Inflammatory macrophage (primary cell): ENCODE measurements at places on chromosomes 2 and 18.

GRCh38 chr2:182522405-182522896 lies 95.6 kb upstream of the PDE1A start:
- DNase-seq, result no peak

- no peak for DNase-seq
Measured at GRCh38 chr2:126436411-126436810, 219.5 kb upstream of the GYPC start.

DNA sequence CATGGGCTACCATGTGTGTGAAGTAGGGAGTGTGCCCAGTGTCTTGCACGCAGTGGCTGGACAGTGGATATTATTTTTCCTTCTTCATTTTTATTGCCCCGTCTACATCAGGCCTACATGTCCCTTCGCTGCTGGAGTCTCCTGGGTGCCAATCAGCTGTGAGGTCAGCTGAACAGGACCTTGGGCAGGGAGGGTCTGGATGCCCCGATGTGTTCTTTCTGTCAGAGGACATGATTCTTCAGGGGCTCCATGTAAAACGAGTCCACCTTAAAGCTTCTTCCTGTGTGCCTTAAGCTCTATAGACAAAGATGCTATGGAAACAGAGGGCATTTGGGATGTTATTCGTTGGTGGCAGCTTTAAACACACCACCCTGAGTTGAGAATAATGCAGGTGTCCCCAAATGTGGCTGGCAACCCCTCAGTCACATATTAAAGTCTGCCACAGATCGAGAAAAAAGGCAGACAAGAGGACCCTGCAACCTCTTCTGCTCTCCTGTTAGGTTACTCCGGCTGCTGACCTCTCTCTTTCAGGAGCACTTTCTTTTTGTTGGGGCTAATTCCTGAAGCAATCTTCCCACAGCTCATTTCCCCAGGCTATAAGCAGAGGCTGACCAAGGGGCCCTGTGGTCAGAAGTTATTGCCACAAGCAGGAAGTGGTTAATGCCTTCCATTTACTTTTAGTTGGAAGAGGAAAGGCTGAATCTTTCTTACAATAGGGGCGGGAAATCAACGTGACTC lies 20.0 kb downstream of the GREB1 start:
- peak; percentile 62 for DNase-seq

DNA sequence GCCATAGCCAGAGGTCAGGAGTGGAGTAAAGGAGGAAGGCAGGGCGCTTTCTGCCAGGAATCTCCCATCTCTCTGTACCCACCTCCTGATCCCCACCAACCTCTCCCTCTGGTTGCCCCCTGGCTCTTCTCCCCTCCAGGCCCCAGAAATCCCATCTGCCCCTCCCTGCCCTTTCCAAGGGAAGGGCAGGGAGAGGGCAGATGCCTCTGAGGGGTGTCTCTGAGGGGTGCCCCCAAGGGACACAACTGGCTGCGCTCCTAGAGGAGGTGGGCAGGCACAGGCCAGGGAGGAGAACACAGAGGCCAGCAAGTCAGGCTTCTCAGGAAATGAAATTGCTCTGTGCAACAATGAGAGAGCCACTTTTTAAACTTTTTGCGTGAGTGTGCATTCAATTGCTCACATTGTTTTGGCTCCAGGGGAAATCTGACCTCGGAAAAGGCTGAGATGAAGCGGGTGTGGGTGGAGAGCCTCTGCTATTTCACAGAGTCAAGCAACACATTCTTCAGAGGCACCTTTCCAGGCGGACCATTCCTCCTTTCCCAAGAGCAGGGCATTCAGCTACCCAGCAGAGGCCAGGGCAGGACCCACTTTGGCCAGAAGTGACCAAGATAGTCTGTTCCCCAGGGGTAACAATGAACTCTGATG lies 125.5 kb downstream of the SMAD7 start:
- DNase-seq, result no peak

GRCh38 chr2:16633621-16634430 lies 31.8 kb downstream of the CYRIA start:
- peak; percentile 77 for DNase-seq

- DNase-seq, result no peak
Measured at GRCh38 chr2:241214209-241214608, 25.7 kb downstream of the ANO7 start.

DNA sequence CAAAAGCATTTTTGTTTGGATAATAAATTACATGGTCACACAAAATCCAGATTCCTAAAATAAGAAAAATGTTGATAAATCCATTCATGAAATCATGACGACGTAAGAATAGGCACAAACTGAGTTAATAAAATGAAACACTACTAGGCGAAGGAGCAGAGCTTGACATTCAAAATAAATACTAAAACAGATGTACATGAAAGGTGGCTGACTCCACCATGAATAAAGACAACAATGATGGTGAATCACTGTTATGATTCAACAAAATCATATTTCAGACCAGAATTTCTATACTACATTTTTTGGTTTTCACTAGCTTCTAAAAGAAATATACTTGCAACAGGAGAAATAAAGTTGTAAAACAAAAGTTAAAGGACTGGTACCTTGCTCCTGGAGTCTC lies 122.0 kb upstream of the RNU4ATAC start:
- no peak for DNase-seq

DNA sequence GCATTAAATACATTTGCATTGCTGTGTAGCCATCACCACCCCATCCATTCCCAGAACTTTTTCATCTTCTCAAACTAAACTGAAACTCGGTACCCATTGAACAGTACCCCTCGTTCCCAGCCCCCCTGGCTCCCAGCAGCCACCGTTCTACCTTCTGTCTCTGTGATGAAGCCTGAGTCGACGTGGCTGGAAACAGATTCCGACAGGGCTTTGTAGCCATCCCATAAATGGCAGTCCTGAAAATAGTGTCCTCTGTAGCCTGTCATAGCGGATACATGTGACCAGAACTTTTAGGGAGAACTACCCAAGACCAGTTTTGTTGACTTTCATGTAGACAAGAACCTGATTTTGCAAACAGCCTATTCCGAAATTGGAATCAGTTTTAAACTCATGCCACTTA lies 59.1 kb downstream of the TSHZ1 start:
- no peak for DNase-seq

- DNase-seq, result no peak
Measured at GRCh38 chr2:67917332-67918054, 145.3 kb downstream of the C1D start.

DNA sequence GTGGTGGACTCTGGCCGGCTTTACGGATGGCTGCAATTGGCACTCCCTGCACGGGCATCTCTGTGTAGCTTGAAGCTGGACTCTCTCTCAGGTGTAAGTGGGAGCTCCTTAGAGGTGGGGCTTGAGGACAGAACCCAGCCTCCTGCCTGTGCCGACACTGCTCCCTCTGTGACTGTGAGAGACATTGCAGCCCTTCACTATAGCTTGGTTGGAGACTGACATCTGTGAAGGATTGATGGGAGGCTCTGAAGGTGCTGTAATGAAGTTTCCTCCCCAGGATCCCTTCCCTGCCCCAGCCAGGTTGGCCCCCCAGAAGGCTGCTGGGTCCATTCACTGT lies 166.7 kb downstream of the SH3RF3 start:
- DNase-seq, result no peak

DNA sequence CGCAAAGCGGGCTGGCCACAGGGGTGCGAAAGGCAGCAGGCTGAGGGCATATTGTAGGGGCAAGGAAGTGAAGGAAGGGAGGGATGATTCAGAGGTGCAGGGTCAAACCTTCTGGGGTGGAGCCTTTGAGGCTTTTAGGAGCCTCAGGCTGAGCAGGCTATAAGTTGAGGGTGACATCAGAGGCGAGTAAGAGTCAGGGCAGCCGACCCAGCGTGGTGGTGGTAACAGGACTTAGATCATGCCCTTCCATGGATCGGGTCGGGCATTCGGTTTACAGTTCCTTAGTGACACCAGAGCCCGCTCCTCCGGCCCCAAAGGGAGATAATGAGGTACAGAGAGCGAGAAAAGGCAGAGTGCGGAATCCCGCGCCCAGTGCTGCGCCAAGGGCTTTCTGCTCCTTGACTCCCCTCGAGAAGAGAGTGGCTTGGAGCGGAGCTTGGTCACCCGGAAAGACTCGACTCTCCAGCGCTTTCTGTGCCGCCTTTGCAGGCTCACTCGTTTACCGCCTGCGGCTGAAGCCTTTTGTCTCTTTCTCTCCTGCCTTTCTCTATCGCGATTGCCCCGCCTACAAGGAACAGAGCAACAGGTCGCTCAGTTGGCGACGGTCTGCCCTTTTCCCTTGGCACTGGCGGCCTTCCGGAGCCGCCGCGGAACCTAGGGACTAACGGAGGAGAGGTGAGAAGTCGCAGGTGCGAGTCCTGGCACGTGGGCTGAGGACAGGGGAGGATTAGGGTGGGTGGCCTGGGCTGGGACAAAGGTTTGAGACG lies 720 bp downstream of the LBX2 start:
- DNase-seq, result peak; percentile 57
